Effector memory CD8-positive, alpha-beta T cell (primary cell): ENCODE measurements at places on chromosomes 3 and 15.

DNA sequence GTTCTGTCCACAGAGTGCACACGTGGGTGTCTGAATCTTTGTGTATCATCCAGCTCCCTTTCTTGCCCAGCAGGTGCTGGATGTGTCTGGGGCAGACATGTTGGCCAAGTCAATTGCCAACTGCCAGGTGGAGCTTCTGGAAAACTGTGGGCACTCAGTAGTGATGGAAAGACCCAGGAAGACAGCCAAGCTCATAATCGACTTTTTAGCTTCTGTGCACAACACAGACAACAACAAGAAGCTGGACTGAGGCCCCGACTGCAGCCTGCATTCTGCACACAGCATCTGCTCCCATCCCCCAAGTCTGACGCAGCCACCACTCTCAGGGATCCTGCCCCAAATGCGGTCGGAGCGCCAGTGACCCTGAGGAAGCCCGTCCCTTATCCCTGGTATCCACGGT is 12.5 kb upstream of the RPP14 start:
- no peak for DNase-seq

DNA sequence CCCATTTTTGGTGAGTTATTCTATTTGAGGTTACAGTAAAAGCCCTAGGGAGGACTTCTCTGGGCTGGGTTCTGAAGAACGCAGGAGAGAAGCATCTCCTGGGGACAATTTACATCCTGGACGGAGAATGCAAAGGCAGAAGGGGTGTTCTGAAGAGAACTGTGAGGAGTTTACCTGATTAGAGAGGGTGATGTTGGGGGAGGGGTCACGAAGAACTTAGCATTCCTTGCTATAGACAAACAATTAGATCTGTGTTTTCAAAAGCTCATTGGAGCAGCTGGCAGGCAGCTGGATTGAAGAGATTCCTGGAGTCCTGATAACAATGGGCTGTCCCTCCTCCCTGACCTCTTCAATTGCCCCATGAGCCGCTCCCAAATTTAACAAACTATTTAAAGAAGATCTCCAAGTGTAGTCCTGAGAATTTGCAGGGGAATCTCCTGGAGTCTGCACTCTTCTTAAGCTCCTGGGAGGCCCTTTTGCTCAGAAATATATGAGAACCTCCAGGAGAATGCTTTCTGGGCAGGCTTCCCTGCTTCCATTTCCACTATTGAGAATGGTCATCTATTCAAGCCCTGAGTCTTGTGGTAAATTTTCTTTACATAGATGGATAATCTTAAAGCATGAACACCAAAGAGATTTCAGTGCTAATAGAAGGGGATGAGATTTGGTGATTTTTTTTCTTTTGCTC is 55.3 kb downstream of the ARHGAP31 start:
- DNase-seq, result no peak

DNA sequence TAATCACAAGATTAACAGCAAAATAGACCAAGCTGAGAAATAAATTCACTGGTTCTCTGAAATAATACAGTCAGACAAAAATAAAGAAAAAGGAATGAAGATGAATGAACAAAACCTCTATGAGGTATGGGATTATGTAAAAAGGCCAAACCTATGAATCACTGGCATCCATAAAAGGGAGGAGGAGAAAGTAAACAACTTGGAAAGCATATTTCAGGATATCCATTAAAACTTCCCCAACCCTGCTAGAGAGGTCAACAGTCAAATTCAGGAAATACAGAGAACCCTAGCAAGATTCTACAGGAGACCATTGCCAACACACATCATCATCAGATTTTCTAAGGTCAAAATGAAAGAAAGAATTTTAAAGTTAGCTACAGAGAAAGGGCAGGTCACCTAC is 649.7 kb upstream of the CBLB start:
- DNase-seq, result no peak

DNA sequence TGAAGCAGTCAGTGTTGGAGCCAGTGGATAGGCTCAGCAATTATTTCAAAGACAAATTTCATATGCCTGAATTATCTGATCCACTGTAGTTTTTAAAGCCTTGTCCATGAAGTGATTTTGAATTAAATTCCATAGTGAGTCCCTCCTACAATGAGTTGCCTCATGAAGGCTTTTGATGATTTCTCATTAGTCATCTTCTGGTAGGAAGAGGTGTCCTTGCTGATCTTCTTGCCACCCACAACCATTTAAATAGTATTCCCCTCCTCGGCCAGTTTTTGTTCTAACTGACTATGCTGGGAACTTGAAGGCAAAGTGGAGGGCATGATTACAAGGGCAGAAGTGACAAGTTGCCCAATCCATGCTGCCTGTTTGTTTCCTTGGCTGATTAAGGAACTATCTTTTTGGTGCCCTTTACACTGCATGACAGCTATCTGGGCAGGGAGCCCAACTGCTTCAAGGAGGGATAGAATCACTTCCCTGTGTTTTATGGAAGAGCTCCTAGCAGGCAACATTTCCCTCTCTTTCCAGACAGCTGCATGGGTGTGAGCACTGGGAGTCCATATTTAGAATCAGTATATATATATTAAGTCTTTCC is 617.5 kb downstream of the ZPLD1 start:
- DNase-seq, result no peak

DNA sequence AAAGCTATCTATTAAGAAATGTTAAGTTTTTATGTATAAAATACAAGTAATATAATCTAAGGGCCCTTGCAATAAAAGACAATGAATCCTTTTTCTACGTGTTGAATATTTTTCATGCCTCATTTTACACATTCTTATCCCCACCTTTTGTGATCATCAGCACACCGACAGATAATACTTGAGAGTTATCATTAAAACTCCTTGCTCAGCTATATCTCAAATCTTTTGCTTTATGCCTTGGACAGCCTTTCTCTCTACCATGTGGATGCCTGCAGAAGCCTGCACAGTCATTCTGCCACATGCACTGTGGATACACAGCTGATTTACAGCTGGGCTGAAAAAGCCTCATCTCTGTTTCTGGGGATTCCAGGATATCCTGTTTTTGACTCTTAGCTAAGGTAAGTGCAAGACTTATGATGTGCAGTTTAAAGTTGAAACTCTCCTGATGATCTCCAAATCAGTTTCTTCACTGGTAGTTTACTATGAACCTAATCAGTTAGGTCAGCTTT is 1565.1 kb downstream of the SI start:
- DNase-seq, result no peak

- no peak for DNase-seq
Measured at GRCh38 chr15:88046576-88047129, 209.9 kb downstream of the NTRK3 start.
